ENCODE measurements at places on chromosomes 16 and 17.

GRCh38 chr17:74181341-74181740, 22.1 kb upstream of the RPL38 start:
- no peak for DNase-seq
- H3K27ac ChIP-seq = no peak overlapping the region
- no peak overlapping the region for H3K4me3 ChIP-seq
- peaks cover 46% of the 10 kb centered on the region for H3K27me3 ChIP-seq
- H3K4me1 ChIP-seq = no peaks in the 10 kb centered on the region

DNA sequence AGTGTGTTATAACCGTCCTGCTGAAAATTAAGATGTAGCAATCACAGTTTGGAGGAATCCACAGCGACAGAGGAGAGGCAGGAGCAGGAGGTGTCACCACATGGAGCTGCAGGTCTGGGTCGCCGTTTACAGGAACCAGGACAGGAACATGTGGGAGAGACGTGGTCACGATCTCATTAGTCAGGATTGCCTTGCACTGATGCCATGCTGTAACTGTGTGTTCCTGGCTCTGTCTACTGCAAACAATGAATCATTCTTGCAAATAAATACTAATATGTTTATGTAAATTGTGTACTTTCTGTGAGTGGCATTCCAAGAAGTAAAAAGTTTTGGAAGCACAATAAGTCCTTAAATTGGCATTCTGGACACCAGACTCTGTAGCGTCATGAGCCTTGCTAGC, 271.8 kb downstream of the CPPED1 start:
- H3K27me3 ChIP-seq = no peaks in the 10 kb centered on the region
- H3K4me1 ChIP-seq = peaks cover 69% of the 10 kb centered on the region
- H3K36me3 ChIP-seq = peaks cover 4% of the 10 kb centered on the region
- H3K27ac ChIP-seq = no peak overlapping the region

GRCh38 chr16:31875112-31875803, 1.7 kb downstream of the ZNF267 start:
- H3K27me3 ChIP-seq = no peaks in the 10 kb centered on the region
- no peak for DNase-seq
- peaks cover 65% of the 10 kb centered on the region for H3K36me3 ChIP-seq

- peaks cover 4% of the 10 kb centered on the region for H3K36me3 ChIP-seq
- no peak overlapping the region for H3K27ac ChIP-seq
These were observed 11.8 kb downstream of the GNAO1 start for GRCh38 chr16:56203052-56203451.

Measured in activated naive CD4-positive, alpha-beta T cell treated with anti-CD3 and anti-CD28 coated beads, Interleukin-2, amount 10 ng/mL, durations not matched to agents 7 days and 5 days (primary cell).